ENCODE measurements at places on chromosomes 6 and 20.

- DNase-seq, result no peak
Observed at GRCh38 chr6:8947900-8948299, 512.6 kb upstream of the SLC35B3 start.

- no peak for DNase-seq
Observed at GRCh38 chr20:50996901-50997865, 25.7 kb downstream of the KCNG1 start.

GRCh38 chr20:50304923-50305635 is 114.4 kb downstream of the CEBPB start:
- DNase-seq, result no peak

DNA sequence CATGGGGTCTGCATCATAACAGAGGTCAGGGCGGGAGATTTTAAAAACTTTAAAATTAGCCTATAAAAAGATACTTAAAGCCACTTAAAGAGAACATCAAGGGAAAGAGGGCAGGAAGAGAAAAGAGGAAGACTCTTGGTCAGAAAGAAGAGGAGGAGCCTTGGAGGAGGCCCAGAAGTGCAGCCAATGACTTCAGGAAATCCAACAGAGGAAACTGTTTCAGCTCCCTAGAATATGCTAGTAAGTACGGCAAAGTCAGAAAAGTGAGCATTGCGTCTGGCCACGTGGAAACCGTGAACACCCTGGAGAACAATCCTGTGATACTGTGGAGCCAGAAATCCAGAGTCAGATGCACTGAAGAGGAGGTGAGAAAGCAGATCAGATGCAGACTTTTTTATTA is 22.5 kb upstream of the NHSL1 start:
- no peak for DNase-seq

- no peak for DNase-seq
Observed at GRCh38 chr6:142381845-142382378, 80.1 kb downstream of the ADGRG6 start.

DNA sequence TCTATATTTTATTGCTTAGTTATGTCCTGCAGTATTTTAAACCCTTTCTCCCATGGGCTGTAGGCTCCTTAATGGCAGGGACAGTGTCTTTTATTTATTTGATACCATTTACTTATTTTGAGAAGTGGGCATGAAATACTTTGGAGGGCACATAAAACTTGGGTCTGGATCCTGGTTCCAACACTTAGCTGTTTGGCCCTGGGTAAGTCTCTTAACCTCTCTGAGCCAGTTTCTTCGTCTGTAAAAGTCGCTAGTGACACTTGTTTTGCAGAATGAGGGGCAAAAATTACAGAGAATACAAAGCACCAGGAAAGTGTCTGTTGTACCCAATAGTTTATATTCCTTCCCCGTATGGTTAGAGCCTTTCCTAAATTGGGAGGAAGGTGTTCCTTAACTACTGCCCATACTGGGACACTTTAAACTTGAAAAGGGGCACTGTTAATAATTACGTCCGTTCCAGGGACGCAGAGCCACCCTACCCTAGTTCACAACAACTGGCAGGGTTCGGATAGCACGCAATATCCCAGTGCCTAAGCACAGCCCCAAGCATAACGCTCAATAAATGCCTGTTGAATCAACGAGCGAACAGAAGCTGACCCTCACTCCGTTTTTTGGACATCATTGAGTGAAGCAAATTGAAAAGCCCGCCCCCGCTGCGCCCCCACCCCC is 6.0 kb upstream of the ARMC12 start:
- no peak for DNase-seq

DNA sequence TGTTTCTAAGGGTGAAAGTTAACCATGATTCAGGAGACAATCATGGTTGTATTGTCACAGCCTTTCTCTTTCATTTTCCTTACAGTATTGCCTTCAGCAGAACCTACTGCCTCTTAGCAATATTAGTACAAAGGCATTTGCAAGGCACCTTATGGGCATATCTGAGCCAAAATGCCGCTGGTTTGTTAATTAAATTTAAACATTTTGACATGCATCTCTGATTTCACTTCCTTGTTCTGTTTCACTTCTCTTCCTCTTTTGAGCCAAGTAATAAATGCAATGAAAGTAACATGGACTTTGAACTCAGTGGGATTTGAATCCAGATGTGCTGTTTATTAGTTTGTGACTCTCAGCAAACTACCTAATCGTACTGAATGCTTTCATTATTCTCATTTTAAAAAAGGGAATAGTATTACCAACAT is 467.4 kb upstream of the CITED2 start:
- no peak for DNase-seq

DNA sequence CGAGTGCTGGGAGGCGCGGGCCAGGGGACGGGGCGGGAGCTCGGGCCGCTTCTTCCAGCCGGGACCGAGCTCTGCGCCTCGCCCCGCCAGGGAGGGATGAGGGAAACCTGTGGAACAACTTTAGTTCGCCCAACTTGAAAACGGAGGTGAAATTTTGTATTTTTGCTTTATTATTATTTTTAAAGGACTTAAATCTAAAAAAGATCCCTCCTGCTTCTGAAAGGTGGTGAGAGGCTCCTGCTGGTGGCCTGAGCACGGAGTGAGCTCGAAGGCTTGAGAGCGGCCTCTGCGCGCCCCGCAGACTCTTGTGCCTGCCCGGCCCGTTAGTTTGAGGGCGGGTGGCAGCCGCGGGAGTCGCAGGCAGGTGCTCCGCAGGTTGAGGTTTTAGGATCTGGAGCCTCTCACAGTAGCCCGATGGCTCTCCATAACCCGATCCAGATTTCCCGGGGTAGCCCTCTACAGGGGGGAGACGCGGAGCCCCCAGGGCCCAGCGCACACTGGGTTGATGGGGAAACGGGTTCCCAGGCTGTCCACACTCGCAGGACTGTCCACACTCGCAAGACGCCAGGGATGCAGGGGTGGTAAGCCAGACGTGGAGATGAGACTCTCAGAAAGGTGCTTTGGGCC is 46.2 kb upstream of the SUPT3H start:
- DNase-seq, result no peak

DNA sequence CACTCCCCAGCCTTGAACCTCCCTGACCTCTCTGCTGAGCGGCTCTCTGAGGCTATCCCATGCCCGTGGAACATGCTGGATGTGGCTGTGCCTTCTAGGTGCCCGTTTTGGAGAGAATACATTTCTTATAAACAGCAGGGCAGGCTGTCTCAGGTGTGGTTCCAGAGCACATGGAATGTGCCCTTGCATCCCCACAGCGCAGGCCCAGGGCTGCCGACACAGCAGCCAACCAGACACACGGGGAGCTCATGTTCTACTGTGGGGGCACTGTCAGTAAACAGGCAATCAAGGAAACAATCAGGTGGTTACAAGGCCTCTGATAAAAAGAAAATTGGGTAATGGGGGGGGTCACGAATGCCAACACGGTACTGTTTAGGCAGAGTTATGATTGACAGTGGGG is 30.8 kb downstream of the FOXC1 start:
- no peak for DNase-seq

- DNase-seq, result no peak
Observed at GRCh38 chr6:63321821-63322220, 2.0 kb upstream of the LGSN start.

- DNase-seq, result no peak
Observed at GRCh38 chr6:155493694-155494143, 38.1 kb upstream of the NOX3 start.

- DNase-seq, result no peak
Observed at GRCh38 chr20:20573797-20574196, 138.6 kb downstream of the RALGAPA2 start.

- no peak for DNase-seq
Observed at GRCh38 chr20:29300579-29301551, 1956.6 kb upstream of the DEFB115 start.

DNA sequence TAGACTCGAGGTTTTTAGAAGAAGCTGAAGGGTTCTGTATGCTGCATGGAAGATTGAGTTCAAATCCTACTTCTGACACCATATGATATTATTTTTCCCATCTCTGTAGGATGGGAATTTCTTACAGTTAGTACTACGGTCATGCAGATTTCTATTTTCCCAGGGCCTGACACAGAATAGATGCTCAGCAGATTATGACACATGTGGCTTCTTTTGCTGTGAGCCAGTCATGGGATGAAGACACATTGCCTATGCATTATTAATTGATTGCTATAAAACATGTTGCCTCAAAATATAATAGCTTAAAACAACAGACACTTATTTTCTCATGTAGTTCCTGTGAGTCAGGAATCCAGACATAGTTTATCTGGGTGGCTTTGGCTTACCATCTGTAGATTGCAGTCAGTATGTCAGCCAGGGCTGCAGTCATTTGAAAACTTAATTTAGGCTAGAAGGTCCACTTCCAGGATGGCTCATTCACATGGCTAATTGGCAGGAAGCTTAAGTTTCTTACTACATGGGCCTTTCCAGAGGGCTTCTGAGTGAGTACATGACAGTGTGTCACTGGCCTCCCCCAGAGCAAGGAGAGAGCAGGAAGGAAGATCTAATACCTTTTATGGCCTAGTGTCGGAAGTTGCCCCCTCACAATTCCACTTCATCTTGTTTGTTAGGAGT is 29.5 kb downstream of the TOP1 start:
- DNase-seq, result no peak

DNA sequence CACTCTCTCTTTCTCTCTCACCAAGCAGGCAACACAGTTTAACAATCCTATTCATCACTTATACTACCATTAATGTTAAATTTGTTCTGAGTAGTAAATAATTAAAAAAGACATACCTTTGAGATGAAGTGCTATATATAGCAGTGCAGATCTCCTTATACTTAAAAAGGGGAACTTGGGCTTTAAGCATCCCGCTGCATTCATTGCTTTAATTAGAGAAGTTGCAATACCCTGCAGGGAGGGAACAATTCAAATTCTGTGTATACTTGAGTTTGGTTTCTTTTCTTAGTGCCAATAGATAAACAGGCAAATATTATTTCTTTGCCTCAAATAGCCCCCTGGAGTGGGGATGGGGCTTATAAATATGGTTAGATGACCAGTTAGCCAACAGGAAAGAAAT is 10.8 kb upstream of the ZBTB24 start:
- DNase-seq, result no peak

GRCh38 chr6:47529734-47530133 is 52.1 kb downstream of the CD2AP start:
- no peak for DNase-seq

DNA sequence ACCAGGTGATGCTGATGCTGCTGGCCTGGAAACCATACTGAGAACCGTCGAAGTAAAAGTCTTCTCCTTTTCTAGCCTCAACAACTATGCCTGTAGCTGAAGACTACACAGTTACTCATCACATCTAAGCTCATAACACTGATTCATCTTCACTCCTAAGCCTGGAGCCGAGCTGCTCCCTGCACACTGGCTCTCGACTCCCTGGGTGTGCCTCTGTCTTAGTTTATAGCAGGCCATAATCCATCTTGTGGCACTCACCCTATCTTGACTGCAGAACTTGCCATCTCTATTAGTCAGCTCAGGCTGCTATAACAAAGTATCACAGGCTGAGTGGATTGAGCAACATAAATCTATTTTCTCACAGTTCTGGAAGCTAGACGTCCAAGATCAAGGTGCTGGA is 191.0 kb downstream of the UNC5CL start:
- DNase-seq, result no peak

GRCh38 chr6:167474725-167475124 is 149.8 kb downstream of the TTLL2 start:
- no peak for DNase-seq

- DNase-seq, result no peak
Observed at GRCh38 chr20:50364542-50364941, 145.6 kb upstream of the PTPN1 start.

DNA sequence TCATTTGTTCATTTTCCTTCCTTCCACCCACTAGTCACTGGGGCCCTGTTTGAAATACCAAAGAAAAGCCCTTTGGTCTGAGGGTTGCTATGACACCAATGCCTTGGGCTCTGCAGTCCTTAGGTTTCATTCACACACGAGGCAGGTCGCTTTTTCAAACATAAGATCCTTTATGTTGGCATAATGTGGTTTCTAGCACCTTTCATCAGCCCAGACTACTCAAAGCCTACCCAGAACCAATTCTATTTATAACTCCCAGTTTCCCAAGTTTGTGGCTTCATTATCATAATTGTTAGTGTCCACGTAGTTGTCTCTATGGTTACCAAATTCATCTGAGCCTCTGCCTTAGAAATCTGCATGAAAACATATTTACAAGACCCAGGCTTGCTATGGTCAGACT is 6.6 kb upstream of the TP53RK start:
- no peak for DNase-seq

- no peak for DNase-seq
Observed at GRCh38 chr20:2891343-2891742, 18.1 kb downstream of the PTPRA start.

- DNase-seq, result no peak
Observed at GRCh38 chr20:6017467-6017866, 36.4 kb downstream of the LRRN4 start.
